ENCODE measurements at places on chromosomes 1 and 21.

GRCh38 chr1:224082146-224082545 is 31.8 kb upstream of the FBXO28 start:
- no peak for DNase-seq

- no peak for DNase-seq
These were observed 294.4 kb upstream of the NR5A2 start for GRCh38 chr1:199733125-199733524.

DNA sequence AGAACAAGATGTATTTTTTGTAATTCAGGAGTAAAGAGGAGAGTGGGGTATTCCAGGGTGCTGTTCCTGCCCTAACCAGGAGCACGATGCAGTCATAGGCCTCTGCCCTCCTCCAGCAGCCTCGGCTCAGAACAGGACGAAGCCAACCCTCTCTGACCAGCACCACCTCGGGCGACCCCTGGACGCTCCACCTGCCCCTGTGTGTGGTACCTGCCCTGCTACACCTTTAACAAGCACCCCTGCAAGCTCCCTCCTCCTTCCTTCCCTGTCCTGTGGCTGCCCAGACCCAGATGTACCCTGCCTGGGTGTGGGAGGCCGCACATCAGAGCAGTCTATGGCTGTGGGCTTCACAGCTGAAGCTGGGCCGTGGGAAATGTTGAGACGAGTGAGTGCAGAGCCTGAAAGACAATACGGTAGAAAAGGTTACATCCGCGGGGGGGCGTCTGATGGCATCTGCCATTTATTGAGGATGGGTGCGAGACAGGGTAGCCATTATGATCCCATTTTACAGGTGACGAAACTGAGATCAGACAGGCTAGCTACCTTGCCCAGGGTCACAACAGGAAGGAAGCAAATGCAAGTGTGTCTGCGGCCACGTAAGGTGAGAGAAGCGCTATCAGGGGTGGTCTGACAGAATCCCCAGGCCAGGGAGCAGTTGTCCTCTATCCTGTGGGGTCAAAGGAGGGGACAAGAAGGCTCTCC is 4.6 kb downstream of the ERG start:
- no peak for DNase-seq

DNA sequence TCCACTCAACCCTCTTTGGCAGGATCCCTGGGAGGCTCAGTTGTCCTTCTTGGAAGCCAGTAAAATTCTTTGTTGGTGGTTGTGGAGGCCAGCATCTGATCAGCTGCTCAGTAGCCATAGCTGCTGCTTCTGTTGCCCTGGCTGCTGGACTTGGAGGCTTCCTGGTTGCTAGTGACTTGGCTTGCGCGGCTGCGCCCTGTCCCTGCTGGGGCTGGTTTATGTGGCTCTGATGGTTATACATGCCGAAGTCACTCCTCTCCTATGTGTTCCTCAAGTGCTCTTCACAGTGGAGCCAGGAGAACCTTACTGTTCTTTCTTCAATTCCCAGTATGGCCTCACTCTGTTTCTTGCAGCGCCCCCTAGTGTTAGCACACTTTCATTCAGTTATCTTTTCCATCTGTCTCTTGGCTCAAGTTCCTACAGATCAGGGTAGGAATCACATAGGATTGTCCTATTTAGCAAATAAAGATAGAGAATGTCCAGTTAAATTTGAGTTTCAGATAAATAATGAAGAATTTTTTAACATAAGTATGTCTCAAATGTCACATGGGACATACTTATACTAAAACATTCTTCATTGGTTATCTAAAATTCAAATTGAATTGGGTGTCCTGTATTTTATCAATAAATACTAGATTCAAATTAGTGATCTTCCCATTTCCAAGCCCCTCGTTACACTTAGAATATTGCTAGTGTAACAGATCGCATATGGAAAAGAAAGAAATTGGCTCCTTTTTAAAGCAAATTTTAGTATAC is 176.5 kb downstream of the TGFB2 start:
- DNase-seq: no peak

DNA sequence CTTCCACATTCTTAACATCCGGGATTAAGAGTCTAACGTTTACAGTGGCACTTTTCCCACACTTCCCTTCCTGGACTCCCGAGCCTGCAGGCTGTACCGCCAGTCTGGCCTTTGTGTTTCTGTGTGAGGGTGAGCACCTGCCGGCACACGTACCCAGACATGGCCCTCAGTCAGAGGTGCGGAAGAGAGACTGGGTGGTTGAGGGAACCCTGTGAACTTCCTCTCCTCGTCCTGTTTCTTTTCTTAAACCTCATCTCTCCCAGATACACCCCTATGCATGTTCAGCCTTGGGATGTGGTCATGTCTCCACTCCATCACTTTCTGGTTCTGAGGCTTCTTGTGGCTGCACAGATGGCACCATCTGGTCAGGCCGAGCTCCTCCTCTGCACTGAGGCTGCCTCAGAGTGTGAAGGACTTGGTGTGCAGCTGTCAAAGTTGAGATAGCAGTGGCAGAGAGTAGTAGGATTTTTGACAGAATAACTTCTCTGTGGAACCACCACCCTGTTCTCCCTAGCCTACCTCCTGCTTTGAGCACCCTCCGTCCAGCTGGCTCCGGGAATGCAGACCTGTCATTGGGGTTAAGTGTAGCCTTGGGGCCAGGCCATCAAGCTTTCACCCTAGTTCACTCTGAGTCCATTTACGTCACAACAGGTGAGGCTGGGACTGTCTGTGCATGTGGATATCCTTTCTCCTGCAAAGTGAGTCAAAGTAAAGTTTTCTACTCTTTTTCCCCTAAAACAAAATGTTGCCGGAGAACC is 31.4 kb downstream of the VASH2 start:
- no peak for DNase-seq

DNA sequence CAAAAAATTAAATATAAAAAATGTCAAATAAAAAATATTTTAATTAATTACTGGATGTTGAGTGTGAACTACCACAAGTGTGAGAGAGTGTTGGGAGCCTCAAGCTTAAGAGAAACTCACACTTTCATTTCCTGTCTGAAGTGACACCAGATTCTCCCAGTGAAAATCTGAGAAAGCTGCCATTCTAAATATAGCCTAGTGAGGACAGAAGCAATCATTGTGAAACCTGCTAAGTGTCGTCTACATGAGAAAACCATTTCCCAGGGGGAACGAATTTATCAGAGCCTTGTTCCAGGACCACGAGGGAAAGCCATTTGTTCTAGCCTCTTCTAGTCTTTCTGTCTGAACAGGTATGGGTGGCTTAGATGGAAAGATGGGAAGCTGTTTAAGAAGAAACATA is 329.3 kb upstream of the PRMT6 start:
- no peak for DNase-seq

DNA sequence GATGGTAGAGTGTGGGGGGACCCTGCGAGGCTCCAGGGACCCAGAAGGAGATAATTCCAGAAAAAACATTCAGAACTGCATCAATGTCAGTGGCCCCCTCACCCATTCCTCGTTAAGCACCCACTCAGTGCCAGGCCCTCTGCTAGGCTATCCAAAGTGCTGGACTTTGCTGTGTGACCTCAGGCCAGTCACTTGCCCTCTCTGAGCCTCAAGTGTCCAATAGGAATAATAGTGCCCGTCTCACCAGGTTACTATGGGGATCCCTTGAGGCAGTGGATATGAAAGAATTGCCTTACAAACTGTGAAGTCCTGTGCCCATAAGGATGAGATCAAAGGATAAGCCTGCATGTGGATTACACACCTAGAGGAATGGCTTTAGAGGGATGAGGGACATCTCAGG is 83.4 kb downstream of the IGSF21 start:
- DNase-seq: no peak

- DNase-seq: peak; percentile 17
These were observed 662 bp upstream of the LGALS8 start for GRCh38 chr1:236522937-236523703.

- no peak for DNase-seq
These were observed 27.3 kb upstream of the TP53BP2 start for GRCh38 chr1:223873044-223873443.

- DNase-seq: no peak
These were observed 432.6 kb downstream of the AMY1C start for GRCh38 chr1:104182251-104182650.

All from NCI-H1105 treated with DMSO at 0.1 percent for 48 hours (cell line).